HTR-8/SVneo (cell line): ENCODE measurements at places on chromosomes 6 and 20.
A peak's percentile ranks its signal among the peaks of the same experiment; 100 is the strongest.

DNA sequence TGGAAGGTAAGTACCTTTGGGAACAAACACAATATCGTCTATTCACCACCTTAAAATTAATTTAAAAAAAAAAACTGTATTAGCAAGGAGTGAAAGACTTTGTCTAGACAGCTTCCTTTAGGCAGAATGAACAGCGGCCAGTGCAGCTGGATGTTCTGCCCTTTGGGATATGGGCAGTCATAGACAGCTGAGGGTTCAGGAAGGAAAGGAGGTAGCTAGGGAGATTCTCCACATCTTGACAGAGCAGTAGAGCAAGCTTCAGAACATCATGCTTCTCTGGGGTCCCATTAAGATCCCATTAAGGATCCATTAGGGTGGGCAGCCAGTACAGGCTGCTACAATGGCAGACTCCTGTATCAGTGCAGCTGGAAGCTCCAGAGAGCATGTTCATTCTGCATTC lies 46.5 kb upstream of the PLCB4 start:
- no peak for DNase-seq

GRCh38 chr6:35737413-35738211 lies 780 bp downstream of the ARMC12 start:
- peak; percentile 86 for DNase-seq

- DNase-seq, result no peak
Measured at GRCh38 chr6:129677620-129678325, 32.2 kb downstream of the ARHGAP18 start.

- DNase-seq, result peak; percentile 33
Measured at GRCh38 chr6:166786704-166787293, 159.7 kb upstream of the RPS6KA2 start.

- DNase-seq, result peak; percentile 83
Measured at GRCh38 chr6:17589406-17590096, 10.6 kb upstream of the FAM8A1 start.

DNA sequence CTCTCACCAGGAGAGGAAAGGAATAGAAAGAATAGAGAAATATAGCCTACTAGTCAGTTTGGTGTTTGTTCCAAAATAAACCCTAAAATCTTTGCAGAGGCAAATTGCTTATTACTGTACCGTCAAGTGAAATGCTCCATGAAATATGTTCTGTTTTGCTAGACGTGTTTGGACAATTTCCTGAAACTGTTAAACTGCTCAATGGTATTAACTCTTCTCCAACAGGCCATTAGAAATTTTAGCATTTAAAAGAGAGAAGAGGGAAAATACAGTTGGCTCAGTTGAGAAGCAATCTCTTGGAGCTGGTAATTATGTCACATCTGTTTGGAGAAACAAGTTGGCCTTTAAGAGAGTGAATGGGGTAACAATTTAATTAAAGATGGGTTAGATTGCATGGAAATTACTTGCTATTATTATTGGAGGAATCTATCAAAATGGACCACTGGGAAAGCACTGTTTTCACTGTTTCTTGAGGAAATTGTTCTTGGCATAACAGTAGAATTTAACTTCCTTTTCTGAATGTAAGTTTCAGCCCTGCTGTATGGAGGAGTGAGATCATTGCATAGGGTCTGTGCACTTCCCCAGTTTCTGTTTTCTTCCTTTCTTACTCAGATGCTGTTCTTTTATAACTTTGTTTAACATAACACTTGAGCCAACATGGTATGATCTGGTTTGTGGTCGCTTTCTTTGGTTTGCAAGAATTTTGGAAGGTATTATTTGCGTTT lies 373.6 kb downstream of the PLCB1 start:
- DNase-seq, result no peak

- no peak for DNase-seq
Measured at GRCh38 chr6:2396846-2397630, 151.6 kb upstream of the GMDS start.

GRCh38 chr6:105818505-105818904 lies 267.6 kb upstream of the PRDM1 start:
- DNase-seq, result no peak

DNA sequence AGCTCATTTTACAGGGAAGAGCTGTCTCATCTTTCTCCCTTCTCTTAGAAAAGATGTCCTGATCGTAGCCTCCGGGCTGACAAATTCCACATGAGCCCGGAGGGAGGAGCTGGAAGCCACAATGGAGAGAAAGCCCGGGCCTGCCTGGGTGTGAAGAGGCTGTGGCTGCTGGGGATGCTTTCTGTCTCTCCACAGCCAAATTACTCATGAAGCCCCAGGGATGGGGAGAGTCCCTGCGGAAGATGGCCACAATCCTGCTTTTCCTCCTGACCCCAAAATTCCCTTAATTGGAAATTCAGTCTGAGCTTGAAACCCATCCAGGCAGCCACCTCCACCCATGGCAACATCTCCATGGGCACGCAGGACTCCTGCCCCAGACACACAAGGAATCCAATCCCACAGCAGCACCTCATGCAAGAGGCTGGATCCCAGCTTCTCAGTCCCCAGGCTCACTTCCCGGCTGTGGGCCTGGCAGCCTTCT lies 32.4 kb downstream of the JPH2 start:
- DNase-seq, result no peak

DNA sequence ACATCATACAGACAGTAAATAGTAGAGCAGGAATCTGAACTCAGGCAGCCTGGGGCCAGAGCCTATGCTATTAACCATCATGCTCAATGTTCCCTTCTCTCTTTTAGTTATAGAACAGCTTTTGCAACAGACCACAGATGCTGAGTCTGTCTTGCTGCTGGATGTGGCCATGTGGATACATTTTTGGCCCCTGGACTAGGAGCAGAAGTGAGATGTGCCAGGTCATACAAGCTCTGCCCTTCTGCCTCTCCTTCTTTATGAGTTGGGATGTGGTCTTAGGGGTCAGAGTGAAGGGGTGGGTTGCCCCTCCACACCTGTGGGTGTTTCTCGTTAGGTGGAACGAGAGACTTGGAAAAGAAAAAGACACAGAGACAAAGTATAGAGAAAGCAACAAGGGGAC lies 14.6 kb upstream of the AARS2 start:
- DNase-seq, result no peak
